ENCODE measurements at places on chromosomes 2 and 18. TPM values are rescaled to one million over a fixed set of nuclear protein-coding genes. Genes with fewer than 3 reads are reported as not detected.

Gene FBLN7
- 2.1 TPM for total RNA-seq

- DNase-seq, result no peak
Measured at GRCh38 chr2:150320608-150321007, 166.9 kb downstream of the RND3 start.

- DNase-seq, result no peak
Measured at GRCh38 chr18:58266291-58266690, 222.3 kb downstream of the NEDD4L start.

- DNase-seq, result no peak
Measured at GRCh38 chr2:133077269-133077822, 407.3 kb upstream of the LYPD1 start.

DNA sequence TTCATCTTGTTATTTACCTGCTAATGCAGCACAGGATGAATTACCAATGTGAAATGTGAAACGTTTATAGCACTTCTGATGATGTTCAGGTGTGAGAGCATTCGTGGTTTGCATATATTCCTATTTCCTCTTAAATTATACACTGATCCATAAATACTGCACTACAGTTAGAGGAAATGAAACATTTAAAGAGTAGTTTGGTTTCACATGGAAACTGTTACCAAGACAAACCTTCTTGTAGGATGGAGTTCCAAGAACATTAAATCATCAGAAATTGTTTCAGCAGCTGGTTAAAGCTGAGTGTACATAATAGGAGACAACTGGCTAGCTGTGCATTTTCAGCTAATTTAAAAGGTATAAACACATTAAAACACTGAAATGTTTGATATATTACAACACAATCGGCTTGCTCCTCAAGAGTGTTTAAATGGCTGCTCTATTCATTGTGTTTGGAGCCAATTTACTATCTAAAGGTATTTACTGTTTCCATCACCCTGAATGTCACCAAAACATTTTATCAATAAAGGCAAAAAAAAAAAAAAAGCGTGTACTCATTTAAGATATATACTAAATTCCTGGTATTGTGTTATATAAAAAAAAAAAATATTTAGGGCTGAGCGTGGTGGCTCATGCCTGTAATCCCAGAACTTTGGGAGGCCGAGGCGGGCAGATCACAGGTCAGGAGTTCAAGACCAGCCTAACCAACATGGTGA lies 100.6 kb downstream of the DYM start:
- no peak for DNase-seq

Gene NTSR2
- not detected for total RNA-seq

- DNase-seq, result no peak
Measured at GRCh38 chr18:24056506-24056905, 42.0 kb downstream of the TTC39C start.
